T follicular helper cell (primary cell): ENCODE measurements at places on chromosomes 13 and 19.

DNA sequence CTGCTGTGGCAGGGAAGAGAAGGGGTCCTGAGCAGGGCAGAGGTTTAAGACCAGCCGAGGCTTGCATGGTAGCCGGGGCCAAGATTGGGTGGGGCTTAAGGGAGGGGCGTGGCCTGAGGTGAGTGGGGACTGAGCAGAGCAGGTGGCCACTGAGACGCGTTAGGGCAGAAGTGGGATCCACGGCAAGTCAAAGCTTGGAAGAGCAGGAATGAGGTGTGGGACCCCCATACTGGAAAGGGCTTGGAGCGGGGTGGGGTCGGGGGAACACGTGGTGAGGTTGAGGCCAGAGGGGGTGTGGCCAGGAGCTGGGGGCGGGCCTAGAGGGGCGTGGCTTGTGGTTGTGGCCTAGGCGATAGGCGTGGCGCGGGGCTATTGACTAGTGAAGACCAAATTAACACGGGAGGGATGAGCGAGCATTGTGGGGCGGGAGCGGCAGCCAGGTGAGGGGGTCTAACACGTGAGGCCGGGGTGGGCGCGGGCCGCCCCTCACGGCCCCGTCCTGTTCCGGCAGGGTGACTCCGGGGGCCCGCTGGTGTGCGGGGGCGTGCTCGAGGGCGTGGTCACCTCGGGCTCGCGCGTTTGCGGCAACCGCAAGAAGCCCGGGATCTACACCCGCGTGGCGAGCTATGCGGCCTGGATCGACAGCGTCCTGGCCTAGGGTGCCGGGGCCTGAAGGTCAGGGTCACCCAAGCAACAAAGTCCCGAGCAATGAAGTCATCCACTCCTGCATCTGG, 3.3 kb downstream of the CFD start:
- DNase-seq: peak; percentile 75

- DNase-seq: no peak
Observed at GRCh38 chr13:67619351-67619994, 389.3 kb upstream of the PCDH9 start.

DNA sequence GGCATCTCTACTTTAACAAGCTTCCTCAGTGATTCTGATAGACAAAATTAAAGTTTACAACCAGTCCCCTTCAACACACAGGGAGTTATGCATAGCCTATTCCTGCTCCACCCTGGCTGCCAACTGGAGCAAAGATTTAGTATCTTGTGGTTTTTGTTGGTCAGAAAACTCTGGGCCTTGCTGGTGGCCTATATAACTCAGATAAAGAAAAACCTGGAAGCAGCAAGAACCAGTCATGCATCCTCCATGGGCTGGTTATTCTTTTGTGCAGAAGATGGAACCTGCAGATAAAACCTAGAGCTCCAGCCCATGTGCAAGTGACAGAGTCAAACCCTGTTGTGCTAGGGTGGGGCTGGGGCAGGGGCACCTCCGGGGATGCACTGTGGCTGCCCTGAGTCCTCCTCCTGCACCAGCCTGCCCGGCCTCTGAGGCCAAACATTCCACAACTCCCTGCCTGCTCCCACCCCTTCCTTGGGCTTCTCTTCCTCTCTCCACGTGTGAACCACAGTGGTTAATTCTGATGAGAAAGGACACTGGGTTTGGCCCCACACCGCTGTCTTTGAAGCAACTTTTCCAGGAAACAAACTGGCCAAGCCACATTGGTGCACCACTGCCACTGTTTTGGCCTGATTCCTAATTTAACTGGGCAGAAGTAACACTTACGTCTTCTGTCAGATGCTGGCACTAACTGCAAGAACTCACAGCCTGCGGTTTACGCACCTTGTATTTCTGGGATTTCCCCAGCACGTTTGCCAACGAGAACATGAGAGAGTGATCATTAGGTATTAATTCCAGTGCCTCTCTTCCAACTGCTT, 23.3 kb upstream of the GGACT start:
- DNase-seq: no peak

- DNase-seq: no peak
Observed at GRCh38 chr13:95360464-95361097, 59.3 kb upstream of the ABCC4 start.

DNA sequence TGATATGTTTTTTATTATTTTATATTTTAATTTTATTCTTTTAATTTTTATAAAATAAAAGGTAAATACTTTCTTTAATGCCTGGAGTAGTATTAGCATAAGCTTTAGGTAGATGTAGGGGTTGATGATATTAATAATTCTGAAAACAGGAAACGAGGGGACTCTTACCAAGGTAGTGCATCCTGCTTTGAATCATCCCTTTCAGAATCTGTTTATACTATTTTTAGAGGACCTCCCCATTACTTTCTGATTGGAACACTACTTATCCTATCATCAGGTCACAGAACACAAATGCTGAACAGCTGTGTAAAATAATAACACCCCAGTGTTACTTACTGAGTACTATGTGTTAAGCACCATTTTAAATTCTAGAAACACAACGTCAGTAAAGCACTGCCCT, 27.3 kb downstream of the COG6 start:
- DNase-seq: no peak

DNA sequence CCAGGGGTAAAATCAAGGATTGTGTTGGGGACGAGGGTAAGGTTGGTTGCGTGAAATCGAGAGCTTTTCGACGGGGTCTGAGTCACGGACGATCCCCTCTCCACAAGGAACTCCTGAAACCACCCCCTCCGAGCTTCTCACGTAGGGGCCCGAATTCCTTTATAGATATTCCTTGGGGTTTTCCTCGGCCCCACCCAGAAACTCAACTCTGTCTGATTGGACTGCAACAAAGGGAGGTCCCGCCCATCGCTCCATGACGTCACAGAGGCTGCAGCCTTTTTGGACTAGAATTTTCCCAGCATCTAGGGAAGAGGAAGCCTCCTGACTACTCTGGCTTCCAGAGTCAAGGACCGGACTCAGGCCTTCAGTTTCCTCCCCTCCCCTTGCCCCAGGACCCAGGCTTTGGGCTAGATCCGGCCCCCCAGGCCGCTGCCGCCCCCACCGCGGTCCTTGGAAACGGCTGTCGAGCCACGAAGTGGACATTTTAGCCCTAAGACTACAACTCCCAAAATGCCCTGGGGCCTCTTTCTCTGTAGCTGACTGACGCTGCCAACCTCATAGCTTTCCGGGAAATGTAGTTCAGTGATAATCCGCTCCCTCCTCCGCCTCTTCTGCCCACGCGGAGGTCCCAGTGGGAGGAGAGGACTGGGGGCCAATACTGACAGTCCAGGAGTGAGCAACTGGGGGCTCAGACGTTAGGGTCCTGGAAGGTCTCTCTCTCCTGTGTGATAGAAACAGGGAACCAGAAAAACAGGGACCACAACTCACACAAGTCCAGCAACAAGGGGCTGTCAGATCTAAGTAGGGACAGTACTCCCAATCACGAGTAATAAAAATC, at the start of gene IZUMO1:
IZUMO1 (minus strand) TSS at position 172 of the 838 bp plus-strand sequence. CDS start 1,050 bp downstream, outside the sequence.
- DNase-seq: no peak

DNA sequence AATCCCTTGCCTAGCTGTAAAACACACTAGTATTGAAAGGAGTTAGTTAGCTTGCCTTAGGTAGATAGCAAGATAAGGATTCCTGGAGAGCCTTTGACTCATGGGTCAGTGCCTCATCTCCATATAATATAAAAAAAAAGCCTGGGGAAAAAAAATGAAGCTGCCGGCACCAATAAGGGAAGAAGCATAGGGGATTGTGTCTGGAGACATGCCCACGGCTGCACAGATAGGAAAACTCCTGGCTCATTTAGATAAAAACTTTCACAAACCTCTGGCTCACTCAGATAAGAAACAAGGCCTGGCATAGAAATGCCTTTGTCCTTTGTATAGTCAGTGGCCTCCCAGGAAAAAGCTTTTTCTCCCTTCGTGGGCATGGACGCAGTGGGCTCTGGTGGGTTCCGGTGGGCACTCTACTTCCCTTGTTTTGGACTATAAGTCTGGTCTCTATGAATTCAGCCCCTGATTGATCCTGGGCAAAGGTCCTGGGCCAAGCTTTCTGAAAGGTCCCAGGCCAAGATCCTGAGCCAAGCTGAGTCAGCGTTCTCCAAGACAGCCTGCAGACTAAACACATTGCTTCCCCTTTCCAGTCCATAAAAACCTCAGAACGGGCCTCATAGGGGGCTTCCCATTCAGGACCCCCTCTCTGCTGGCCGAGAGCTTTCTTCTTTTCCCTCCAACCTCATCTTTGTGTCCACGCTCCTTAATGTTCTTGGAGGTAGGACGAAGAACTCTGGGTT, 4.9 kb upstream of the OR7A17 start:
- no peak for DNase-seq

- no peak for DNase-seq
Observed at GRCh38 chr19:3543150-3544057, 4.4 kb downstream of the TEKTIP1 start.

- DNase-seq: no peak
Observed at GRCh38 chr13:77507931-77508776, 27.4 kb upstream of the SCEL start.

GRCh38 chr13:75825161-75825560, 189.0 kb downstream of the LMO7 start:
- no peak for DNase-seq

- DNase-seq: no peak
Observed at GRCh38 chr13:21014502-21015170, 46.8 kb downstream of the LATS2 start.

DNA sequence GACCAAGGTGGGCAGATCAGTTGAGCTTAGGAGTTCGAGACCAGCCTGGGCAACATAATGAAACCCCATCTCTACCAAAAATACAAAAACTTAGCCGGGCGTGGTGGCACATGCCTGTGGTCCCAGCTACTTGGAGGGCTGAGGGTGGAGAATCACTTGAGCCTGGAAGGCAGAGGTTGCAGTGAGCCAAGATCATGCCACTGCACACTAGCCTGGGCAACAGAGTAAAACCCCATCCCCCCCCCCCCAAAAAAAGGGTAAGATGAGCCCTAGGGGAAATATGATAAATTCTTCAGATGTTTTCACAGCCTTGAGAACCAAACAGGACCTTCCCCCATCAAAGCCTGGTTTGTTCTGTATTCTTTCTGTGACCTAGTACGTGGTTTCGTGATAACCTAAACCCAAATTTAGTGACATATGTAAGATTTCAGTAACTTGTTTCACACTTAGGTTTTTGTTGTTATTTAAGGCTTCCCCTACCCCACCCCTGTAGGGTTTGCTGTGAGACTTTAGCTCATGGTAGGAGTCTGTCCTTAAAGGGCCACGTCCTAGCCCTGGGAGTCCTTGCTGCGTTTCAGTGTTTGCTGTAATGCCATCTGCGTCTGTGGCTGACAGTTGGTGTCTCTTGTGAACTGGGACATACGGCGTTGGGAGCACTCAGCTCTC, 49.6 kb downstream of the MYO9B start:
- DNase-seq: no peak

GRCh38 chr19:21856773-21857514, 21.0 kb upstream of the ZNF43 start:
- no peak for DNase-seq

- no peak for DNase-seq
Observed at GRCh38 chr13:32802159-32802558, 214.1 kb upstream of the KL start.

DNA sequence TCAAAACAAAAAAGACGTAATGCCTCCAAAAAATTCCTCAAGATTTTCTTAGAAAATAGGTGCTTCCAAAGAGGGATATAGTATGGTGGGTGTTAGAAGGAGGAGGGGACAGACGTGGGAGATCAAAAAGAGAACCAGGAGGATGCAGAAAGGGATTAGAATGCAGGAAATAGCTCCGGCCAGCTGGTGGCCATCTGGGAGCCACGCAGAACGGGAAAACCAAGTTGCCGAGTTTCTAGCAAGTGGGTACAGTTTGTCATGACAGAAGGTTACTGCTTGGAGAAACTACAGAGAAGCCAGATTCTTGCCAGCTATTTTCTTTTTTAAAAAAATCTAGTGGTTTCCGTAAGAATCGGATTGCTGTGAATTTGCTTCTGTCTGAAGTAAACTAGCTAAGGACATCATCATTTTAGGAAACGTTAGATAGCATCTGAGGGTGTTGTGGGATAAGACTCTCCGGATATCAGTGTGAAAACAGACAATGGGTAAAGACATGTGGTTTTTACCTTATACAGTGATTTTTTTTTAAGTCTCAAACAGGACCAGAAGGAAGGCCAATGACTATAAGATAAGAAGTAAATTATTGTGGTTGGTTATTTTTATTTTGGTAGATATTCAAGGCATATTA, 104.9 kb downstream of the HSPH1 start:
- DNase-seq: no peak

- no peak for DNase-seq
Observed at GRCh38 chr13:27006519-27007161, 165.0 kb downstream of the USP12 start.

GRCh38 chr13:59367904-59368303, 795.8 kb downstream of the DIAPH3 start:
- DNase-seq: no peak

- no peak for DNase-seq
Observed at GRCh38 chr13:21133077-21133476, 43.3 kb downstream of the SKA3 start.

DNA sequence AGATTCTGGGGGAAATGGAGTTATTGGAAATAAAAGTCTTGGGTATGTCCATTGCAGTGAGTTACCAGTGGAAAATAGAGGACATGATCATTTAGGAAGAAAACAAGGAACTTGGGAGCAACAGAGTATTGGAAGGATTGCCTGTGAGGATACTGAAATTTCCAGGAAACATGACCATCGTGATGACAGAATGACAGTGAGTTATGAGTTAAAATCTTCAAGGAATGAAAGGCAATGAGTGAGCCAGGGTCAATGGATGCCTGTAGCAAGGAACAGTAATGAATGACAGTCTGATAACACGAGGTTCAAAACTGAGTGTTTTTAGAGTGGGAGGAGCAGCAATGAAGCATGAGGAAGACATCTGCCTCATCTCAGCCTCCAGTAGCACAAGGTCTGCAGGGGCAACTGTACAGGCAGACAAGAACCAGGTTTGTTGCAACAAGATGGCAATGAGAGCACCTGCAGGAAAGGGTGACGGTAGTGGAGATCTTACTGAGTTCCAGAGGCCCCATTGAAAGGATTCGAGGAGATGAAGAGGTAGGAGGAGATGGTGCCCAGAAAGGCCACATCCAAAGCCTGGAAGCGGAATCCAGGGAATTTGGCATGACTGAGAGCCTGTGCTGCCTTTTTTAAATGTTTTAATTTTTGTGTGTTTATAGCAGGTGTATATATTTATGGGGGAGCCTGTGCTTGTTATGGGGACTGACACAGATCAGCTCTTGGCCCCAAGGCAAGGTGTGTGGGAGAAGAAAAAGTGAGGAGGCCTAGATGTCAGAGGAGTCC, 43.9 kb downstream of the N4BP2L1 start:
- no peak for DNase-seq

GRCh38 chr13:45385320-45385719, 32.9 kb downstream of the SLC25A30 start:
- no peak for DNase-seq

- DNase-seq: no peak
Observed at GRCh38 chr13:38755793-38756192, 68.9 kb downstream of the FREM2 start.

DNA sequence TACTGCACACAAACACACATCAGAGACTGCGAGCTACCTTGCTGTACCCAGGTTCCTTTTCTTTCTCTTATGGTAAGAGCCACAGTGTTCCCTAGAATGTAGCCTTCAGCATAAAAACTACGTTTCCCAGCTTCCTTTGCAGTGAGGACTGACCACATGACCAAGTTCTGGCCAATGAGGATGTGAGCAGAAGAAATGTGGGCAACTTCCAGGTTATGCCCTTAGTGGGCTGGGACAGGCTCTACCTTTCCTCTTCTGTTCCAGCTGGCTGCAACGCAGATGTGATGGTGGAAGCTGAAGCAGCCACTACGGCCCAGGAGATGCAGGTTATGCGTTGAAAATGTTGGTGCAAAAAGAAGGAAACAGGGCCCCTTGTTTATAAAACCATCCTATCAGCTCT, 27.5 kb downstream of the VRK3 start:
- no peak for DNase-seq
